ENCODE measurements at places on chromosomes 5 and 9.

DNA sequence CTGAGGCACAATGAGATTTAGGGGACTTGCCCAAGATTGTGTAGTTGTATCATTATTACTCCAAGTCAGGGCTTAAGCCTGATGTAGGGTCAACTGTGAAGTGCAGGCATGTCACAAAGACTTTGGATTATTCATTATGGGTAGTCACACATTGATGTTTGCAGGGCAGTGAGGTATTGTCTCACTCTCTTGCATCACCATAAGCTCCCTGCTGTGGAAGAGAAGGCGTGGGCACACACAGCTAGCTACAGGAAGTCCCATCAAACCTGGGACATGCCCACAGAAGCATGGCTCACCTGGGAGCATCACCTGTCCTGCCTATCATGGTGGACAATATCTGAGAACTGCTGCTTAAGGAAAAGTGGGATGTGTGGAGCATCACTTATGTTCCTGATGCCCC is 42.1 kb downstream of the TMOD1 start:
- DNase-seq, result no peak

DNA sequence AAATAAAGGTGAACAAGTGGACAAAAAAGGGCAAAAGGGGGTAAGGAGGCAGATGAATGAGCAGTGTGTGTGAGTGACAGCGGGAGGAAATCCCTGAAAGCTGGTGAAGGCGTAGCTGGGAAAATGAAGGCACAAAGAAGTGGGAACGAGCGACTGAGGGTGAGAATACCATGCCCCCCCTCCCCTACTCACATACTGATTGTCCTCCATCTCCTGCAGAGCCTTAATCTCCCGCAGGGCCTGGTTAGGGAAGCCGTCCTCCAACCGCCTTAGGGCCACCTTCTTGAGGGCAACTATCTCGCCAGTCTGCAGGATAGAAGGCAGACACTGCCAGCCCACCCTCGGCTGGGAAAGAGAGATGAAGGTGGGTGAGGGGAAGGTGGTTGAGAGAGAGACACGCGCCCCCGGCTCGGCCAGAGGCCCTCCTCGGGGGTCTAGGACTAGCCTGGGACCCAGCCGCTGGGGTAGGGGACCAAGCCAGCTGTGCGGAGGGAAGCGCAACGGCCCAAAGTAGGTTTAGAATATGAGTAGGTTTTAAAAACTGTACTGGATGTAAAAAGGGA is 522 bp downstream of the CDK20 start:
- no peak for DNase-seq

GRCh38 chr9:79885093-79885857 is 313.5 kb downstream of the TLE4 start:
- no peak for DNase-seq

DNA sequence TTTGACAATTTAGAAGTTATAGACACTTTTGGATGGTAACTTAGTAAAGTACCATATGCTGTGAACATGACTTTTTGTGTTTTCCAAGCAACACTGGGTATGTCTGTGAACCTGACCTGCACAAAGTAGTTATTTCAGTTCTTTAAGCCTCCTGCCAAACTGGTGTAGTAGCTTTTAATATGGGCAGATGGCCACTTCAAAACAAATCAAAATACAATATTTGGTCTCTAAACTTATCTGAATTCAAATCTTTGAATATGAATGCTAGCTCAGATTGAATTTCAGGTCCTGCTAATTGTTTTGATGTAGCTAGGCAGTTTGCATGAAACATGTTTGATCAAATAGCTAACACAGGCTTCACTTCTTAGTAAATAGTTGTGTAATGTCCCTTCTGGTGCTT is 1176.7 kb upstream of the CDH9 start:
- no peak for DNase-seq

GRCh38 chr5:137453483-137454080 is 45.5 kb downstream of the SPOCK1 start:
- no peak for DNase-seq

DNA sequence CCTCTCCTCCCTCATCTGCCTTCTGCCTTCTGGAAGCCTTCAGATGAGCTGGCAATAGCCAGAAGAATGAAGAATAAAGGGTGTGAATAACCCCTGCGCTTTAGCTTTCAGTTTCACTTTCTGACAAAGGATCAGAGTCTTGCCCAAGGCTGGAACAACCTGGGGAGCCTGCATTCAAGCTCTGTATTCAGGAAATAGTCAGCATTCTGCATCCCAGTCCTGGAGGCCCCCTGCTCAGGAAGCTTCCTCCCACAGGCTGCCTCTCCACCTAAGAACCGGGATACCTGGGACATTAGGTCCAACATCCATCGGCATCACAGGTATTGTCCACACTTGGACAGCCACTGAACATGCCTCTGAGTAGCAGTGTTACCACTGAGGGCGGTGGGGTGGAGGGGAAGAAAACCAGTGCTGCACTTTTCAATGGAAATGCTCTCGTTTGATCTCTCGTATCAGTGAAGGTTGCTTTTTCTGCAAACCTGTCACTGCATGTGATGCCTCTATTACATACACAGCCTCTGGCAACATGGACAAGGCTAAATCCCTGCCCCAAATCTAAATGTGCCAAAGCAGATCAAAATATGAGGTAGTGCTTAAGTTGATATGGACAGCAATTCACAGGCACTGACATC is 39.8 kb upstream of the ACO1 start:
- DNase-seq, result no peak

DNA sequence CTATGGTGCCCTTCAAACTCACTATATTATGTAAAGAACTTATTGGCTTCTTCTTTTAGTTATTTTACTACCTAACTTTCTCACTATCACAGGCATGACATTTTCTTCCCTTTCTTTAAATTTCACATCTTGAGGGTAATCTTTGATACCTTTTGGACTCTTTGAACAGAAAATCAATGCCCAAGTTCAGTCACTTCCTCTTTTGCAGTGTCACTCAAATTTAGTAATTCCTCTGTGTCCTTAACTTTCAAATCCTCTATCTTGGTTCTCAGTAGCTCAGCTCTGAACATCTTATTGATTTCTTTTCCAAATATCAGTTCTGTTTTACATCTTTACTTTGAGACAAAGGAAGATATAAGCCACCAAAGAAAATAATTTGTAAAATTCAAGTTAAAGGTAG is 25.5 kb downstream of the CNTLN start:
- no peak for DNase-seq

DNA sequence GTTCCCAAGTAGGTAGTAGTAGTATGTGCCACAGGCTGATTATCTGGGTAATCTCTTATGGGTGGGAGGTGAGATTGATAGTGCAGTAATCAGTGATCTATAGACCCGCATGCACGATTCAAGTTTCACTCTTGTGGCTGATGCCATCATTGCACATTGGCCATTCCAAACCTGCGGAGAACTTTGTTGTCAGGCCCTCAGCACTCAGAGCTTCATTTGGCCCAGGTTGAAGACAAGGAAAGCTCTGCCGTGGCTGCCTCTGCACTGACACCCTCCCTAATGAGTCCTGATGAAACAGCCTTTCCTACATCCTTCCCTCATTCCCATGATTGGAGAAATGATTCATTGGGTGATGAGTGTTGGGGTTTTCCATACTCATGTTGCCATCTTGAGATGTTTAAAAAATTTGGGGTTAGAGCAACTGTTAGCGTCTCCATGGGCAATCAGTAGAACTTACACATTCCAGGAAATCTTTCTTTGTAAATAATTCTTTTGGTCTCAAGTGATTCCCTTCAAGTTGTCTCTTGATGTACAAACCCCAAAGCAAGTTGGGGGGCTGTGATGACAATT is 22.9 kb downstream of the PROP1 start:
- no peak for DNase-seq

GRCh38 chr9:16579872-16580432 is 290.5 kb downstream of the BNC2 start:
- no peak for DNase-seq

Measured in DMS79 (cell line).